ENCODE measurements at places on chromosomes 2 and 18.
A peak's percentile ranks its signal among the peaks of the same experiment; 100 is the strongest.

DNA sequence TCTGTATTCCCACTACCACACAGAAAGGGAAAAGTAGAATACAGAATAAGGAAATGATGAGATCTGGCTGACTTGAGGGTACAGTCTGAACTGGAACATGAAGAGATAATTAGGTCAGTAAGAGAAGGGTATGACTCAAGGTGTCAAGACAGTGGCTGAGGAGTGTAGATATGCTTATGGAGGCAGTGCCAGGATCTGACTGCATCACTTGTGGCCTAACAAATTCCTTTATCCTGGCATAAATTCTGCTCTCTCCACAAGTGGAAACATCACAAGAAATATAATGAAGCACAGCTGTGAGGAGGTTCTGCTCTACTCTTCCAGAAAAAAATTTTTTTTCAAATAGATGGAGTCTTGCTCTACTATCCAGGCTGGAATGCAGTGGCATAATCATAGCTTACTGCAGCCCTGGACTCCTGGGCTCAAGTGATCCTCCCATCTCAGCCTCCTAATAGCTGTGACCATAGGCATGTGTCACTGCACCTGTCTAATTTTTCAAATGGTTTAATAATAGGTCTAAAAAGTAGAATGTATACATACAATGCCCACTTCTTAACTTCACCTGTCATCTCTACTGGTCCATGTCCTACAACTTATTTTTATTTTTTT, 85.3 kb downstream of the C2orf74 start:
- DNase-seq = no peak

DNA sequence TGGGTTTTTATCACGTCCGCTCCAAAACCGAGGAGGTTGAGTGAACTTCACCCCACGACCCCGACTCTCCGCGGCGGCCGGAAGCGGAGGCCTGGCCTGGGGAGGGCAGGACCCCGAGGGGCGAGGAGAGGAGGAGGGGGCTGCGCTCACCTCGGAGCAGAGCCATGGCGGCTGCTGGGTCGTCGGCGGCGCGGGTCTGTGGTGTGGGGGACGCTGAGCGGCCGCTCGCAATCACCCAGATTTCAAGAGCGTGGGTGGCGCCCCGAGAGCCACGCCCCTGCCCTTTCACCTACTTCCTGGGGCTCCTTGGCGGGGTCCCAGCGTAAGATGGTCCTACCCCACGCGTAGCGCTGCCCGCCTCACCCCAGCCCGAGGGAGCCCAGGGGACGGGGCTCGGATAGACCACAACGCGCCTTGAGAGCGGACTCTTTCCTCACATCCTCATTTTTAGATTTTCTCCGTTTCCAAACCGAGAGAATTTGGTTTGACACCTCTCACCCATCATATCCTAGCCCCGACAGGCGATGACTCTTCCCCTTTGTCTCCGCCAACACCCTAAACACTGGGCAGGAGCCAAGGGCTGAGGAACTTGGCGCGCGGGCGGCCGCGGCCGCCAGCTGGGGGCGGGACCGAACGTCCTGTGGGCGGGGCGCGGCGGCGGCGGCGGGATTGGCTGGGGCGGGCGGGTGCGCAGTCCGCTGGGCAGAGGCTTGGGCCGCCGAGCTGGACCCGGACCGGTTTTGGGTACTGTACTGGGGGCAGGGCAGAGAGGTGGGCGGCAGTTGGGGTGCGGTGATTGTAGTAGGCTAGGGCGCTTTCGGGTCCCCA, at the start of gene ACAA2:
Gene ACAA2 (minus strand): TSS at position 215 of the 828 bp plus-strand sequence. CDS start 49 bp downstream, at position 166.
- peak; percentile 69 for DNase-seq

- DNase-seq = no peak
These were observed 56.4 kb downstream of the MAP4K3 start for GRCh38 chr2:39380525-39381150.

- no peak for DNase-seq
These were observed 133.9 kb upstream of the CTAGE1 start for GRCh38 chr18:22551536-22552151.

DNA sequence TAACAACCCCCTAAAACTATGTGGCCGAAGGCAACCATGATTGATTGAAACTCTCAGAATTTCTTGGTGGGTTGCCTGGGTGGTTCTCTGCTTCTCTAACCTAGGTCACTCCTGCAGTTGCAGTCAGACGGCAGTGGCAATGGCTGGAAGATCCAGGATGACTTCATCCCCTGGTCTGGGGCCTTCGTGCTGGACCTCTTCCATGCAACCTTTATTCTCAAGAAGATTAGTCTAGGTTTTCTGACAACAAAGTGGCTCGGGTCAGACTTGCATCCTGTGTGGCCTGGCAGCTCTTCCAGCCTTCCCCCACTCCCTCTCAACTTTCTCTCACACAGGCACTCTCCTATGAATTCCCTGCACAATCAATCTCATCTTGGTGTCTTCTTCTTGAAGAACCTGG, 76.4 kb downstream of the METTL4 start:
- no peak for DNase-seq

- no peak for DNase-seq
These were observed 388.9 kb downstream of the ALK start for GRCh38 chr2:29532436-29532835.

- no peak for DNase-seq
These were observed 31.0 kb upstream of the CATIP start for GRCh38 chr2:218325566-218326160.

DNA sequence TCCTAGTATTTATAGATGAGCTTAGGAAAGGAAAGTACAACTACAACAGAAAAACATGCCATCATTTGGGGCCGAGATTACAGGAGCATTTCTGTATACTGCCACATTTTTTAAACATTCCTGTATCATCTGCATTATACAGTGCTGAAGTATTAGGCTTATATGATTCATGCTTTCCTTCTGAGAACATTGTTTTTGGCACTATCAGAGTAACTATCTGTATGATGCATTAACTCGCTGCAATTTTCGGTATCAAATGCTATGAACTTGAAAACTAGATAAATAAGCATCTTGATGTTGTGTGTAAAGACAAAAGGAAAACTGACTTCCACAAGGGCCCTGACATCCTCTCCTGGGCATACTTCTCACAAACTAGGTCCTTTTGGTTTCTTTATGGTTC, 102.0 kb downstream of the RIT2 start:
- no peak for DNase-seq

DNA sequence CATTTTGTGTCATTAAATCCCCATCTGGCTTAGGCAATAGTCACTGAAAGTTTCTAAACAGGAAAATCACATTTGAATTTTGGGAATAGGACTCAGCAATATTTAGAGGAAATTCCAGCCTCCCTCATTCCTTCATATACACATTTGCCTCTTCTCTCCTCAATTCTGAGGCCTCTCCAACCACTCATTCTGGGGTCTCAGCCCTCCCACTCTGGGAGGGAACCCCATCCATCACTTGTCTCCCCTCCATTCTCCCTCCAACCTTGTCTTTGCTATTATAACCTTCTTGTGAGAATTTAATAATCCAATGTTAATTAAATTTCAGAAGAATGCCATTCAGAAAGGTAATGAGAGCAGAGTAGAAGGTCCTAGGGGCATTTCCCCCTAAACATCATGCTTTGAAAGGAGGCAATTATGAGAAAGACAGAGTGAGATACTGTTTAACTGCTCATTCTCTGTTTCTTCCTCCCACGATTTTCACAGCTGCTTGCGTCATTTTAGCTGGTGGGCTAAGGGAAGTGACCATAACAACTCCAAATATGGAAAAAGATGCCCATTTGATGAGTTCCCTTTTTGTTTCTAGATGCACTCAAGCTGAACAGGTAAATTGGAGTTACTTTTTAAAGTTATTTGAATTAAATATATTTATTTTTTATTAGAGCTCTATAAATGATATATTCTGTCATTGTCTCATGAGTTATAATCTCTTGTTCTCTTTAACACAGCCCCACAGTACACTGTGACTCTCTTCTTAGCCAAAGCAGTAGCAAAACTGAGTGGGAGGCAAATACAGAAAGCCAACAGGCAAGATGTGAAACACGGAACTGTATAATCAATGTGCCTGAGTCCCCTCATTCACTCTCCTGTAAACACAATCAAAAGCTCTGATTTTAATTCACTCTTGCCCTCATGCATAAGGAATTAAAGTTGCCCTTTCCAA, 135.1 kb downstream of the DLGAP1 start:
- DNase-seq = no peak

- no peak for DNase-seq
These were observed 74.7 kb downstream of the HNRNPLL start for GRCh38 chr2:38528008-38528442.

DNA sequence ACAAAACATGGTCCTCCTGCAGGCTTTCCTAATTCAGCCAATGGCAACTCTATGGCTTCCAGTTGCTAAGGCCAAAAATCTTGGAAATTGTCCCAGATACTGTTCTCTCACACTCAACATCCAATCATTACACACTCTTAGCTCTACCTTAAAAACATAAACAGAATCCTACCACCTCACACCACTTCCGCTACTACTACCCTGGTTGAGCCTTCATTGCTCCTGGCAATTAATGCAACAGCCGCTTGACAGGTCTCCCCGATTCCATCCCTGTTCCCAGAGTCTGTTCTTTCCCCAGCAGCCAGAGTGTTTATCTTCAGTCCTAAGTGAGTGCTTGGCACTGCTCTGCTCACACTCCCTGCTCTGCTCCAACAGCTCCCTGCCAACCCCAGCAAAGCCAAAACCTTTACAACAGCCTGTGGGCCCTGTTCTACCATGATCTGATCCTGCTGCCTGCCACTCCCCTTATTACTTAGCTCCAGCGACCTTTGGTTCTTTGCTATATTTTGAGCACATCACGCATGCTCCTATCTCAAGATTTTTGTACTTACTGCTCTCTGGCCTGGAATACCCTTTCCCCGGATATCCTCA, 67.5 kb upstream of the AMMECR1L start:
- no peak for DNase-seq

DNA sequence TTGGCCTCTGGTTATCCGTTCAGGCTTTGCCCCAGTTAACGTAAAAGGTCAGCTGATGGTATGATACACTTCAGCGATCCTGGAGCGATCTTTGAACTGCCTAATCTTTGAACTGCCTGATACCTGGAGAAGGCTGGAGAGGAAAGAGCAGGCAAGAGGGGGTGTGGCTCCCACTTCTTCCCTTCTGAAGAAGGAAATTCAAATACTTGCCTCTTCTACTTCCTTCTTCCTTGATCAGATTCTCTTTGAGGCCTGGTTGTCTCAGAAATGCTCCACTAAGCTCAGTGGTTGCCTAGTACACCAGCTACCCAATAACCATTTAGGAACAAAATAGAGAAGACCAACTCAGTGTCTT, 619 bp downstream of the GALM start:
- no peak for DNase-seq

GRCh38 chr18:23136326-23137096, 1.2 kb downstream of the CABLES1 start:
- DNase-seq = no peak

DNA sequence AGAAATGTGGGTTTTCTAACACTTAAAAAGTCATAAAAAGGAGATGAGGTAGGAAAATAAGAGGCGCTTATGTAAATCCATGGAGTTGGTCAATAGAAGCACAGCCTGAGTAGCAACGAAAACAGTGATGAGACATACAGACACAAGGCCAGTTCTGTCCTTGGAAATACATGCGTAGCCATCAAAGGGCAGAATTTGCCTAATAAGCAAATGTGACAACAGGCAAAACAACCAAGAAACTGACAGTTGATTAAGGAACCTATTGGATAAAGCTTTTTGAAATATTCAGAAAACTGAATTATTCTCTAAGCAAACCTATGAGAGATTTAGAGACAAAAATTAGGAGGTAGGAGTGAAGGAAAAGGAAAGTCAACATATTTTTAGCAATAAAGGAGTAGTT, 586.3 kb downstream of the PLCL1 start:
- DNase-seq = no peak

GRCh38 chr2:128710729-128711128, 392.1 kb upstream of the HS6ST1 start:
- DNase-seq = no peak

DNA sequence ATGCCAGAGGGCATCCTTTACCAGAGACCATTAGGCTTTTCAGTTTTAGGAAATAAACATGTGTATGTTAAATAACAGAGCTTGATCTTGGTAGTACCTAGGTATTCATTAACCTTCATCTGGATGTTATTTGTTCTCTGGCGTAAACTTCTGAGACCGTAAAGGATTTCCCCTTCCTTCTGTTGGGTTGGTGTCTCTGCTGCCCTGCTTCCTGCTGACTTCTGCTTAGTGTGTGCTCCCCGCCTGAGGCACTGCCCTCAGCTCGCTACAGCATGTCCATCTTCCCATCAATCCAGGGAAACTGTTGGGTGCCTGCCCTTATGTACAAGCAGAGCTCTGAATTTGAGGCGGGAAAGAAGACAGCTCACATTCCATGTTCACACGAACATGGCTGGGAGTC, 177.9 kb downstream of the TPGS2 start:
- DNase-seq = no peak

DNA sequence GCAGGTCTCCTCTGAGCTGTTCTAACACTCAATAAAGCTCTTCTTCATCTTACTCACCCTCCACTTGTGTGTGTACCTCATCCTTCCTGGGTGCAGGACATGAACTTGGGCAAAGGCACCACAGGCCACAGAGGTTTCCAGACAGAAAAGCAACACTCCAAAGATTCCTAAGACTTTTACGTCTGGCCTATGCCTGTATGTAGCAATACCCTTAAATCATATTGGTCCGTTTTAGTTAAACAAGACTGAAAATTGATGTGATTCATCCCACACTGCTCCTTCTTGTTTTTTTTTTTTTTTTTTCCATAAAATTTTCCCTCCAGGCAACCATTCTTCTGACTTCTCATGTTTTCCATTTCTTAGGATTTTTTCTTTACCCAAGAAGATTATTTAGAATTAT, 404.3 kb downstream of the PID1 start:
- DNase-seq = no peak

- DNase-seq = no peak
These were observed 60.9 kb downstream of the AAK1 start for GRCh38 chr2:69582582-69583176.

DNA sequence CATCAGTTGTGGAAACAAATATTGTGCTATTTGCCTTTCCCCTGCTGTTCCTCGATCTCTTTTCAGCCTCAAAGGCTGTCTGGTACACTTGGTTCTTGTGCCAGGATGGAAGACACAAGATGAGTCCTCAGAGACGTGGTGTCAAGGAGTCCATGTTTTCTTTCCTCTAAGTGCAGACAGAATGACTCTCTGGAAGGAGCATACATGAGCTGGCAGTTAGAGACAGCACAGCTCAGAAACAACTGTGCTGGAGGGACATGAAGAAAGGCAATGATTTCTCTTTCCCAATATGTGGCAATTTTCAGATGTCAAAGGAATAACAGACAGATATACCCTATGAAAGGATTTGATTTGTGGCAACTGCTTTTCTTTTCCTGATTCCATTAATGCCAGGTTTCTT, 162.2 kb downstream of the AFF3 start:
- DNase-seq = no peak

Measured in effector CD4-positive, alpha-beta T cell (primary cell).